ENCODE measurements at places on chromosomes 3 and 15.

GRCh38 chr3:160127308-160127707 is 97.9 kb upstream of the C3orf80 start:
- DNase-seq: no peak

DNA sequence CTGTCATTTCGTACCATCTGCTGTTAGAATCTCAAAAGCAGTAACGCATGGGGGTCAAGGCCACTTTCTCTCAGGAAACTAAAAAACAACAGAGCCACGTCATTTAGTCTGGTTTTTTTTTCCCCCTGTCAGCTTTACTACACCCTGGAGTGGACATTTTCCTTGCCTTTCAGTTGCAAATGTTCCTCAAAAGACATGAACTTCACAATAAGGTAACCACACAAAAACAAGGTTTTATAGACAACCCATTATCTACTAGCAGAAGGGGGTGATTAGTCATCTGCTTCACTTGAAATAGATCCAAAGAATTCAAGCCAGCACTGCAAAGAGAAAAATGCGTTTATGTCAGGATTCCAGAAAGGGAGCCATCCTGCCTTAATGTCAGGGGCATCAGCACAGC is 171.8 kb upstream of the CDIN1 start:
- DNase-seq: no peak

DNA sequence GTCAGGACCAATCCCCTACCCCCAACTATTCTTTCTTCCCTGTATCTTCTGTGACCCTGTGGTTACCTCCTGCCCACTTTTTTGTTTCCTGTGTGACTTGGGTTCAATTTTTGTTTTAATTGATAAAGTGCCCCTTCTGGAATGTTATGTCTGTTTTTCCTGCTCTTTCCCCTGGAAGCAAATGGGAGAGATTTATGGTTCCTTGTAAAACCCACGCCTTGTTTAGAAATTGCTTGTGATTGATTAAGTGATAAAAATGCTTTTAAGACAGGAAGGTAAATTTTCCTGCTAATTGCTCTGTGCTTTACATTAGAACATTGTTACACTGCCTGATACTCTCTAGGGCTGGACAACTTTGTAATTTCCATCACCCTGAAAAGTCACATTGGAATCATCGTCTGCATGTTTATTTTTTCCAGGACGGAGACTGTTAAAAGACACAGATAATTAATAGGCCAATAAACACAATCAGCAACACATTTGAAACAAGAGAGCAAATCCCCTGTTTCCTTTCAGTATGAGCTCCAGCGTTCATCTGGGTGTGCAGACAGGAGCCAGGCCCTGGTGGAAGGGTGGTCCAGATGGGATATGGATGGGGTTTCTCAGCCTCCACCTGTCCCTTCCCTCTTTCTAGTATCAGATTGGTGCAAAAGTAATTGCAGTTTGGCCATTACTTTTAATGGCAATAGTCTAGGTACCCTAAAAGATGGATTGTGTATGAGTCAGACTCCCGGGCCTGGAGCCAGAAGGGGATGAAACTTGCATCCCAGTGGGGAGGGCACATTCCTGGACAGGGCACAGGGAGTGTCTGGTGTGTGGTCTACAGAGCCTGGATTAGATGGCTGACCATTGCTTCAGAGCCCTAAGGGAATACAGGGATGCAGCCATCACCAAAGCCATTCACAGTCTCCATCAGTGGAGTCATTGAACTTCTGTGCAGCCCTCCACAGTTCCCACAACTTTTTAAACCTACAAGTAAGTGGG is 58.1 kb upstream of the AGBL1 start:
- no peak for DNase-seq

GRCh38 chr3:99854756-99855298 is 37.2 kb downstream of the CMSS1 start:
- no peak for DNase-seq

DNA sequence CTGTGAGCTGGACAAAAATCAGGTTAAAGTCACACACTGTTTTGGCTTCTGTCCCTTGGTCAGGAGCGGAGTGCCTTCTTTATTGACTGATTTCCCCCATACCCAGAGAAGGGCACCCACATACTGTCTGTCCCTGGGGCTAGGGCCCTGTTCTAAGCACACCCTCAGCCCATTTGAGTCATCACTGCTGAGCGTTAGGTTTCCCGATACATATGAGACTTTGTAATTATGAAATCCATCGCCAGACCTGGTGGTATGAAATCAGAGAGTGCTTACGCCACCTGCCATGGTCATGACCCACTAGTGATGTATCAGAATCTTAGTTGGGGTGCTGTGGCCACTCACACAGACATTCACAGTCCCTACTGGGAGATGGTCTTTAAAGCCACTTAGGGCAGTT is 96.8 kb downstream of the CHDH start:
- DNase-seq: no peak

DNA sequence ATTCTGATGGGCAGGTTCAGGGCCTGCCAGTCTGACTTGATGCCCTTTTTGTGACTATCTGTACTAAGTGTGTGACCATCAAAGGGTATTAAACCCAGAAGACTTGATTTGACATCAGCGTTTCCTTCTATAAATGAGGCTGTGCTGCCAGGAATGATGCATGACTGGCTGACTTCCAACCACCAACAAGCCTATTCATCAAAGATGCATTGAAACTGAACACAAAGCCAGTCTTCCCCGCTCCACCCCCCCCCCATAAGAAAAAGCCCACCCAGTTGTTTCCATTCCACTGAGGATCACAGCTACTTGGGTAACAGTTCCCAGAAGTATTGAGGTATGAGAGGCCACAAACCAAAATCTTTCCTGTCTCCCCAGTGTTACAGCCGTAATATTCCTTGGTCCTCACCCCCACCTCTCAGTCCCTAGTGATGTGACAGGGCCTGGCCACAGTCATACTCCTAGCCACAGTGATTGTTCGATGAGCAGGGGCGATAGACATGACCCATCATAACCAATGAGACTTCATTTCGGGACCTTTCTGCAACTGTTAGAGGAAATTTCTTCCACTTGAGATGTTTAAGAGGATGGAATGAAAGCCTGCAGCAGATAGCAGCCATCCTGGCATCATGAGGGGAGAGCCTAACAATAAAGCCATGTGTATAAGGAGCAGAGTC is 22.6 kb downstream of the SH3BP5 start:
- no peak for DNase-seq

GRCh38 chr15:29693225-29693624 is 129.0 kb downstream of the TJP1 start:
- DNase-seq: no peak

- no peak for DNase-seq
These were observed 29.5 kb upstream of the NRROS start for GRCh38 chr3:196609805-196610515.

DNA sequence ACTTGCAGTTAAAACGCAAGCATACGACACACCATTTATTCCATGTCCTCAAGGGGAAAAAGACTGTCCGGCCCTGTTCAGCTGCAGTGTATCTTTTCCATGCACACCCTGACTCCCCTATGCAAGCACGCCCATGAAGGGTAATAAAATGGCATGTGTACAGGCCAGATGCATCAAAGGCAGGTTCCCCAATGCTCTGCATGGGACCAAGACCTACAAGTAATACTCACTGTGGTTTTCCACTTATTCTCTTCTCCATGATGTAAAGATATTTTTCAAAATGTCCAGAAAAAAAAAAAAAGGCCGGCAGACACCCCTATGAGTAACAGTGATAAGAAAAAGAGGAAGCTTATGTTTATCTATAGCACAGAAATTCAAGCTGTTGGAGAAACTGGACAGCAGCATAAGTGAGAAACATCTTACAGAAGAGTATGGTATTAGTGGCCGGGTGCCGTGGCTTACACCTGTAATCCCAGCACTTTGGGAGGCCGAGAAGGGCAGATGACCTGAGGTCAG is 70.8 kb downstream of the MCF2L2 start:
- DNase-seq: no peak

All from GM13977 (cell line).